ENCODE measurements at places on chromosomes 5 and 9.
A peak's percentile ranks its signal among the peaks of the same experiment; 100 is the strongest.

- DNase-seq = no peak
Measured at GRCh38 chr5:81288021-81288433, 13.4 kb upstream of the ZCCHC9 start.

- DNase-seq = no peak
Measured at GRCh38 chr5:14006823-14007520, 62.5 kb upstream of the DNAH5 start.

- no peak for DNase-seq
Measured at GRCh38 chr5:36147681-36148080, 4.0 kb downstream of the LMBRD2 start.

- no peak for DNase-seq
Measured at GRCh38 chr5:6510132-6510531, 61.5 kb downstream of the UBE2QL1 start.

GRCh38 chr5:127758766-127759283, 55.6 kb downstream of the CCDC192 start:
- peak; percentile 3 for DNase-seq

- no peak for DNase-seq
Measured at GRCh38 chr5:3660630-3661029, 65.0 kb downstream of the IRX1 start.

- peak; percentile 7 for DNase-seq
Measured at GRCh38 chr5:61184708-61185107, 22.4 kb upstream of the SMIM15 start.

GRCh38 chr5:179273073-179273435, 72.2 kb downstream of the ADAMTS2 start:
- DNase-seq = no peak

GRCh38 chr5:54570916-54571315, 53.4 kb downstream of the SNX18 start:
- DNase-seq = peak; percentile 27

- DNase-seq = no peak
Measured at GRCh38 chr9:129008986-129009583, 19.0 kb downstream of the SH3GLB2 start.

DNA sequence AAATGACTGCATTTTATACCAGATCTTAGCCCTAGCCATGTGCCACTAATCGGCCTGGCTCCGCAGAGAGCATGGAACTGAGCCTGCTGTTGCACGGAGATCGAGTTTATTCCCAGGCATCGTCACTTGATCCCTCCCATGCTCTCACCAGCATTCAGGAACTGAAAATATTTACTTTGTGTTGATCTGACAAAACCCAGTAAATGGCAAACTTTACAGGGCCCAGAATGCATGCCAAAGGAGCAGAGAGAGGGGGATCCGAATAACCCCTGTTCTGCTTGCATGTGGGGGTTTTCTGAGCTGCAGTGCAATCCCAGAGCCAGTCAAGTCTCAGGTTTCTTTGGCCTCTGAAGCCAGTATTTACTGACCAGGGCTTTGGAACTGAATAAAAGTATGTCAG, 87.3 kb downstream of the GAS1 start:
- no peak for DNase-seq

- peak; percentile 11 for DNase-seq
Measured at GRCh38 chr9:84945878-84946538, 276.5 kb downstream of the NTRK2 start.

- peak; percentile 14 for DNase-seq
Measured at GRCh38 chr5:108380531-108381349, 1.2 kb downstream of the FBXL17 start.

- DNase-seq = no peak
Measured at GRCh38 chr9:8160787-8161186, 361.2 kb upstream of the DMAC1 start.

GRCh38 chr5:154892369-154892771, 33.9 kb downstream of the CNOT8 start:
- DNase-seq = no peak

GRCh38 chr9:130150779-130151382, 21.3 kb upstream of the NCS1 start:
- no peak for DNase-seq

DNA sequence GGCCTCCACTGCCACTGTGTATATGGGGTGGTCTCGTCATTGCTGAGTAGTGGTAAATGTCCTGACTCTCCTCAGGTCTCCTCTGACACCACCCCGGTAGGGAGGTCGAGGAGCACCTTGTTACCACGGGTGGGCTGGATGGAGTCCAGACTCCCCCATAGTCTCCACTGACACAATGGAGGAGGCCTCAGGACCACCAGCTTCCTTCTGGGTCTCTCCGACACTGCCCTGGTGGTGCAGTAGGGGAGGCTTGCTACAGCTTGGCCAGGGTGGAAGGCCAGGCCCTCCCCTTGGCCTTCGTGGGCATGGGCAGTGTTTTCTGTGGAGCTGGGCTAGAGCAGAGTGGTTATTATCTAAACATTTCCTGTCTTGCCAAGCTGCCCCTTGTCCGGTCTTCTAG, 15.4 kb upstream of the SH3PXD2B start:
- DNase-seq = no peak

DNA sequence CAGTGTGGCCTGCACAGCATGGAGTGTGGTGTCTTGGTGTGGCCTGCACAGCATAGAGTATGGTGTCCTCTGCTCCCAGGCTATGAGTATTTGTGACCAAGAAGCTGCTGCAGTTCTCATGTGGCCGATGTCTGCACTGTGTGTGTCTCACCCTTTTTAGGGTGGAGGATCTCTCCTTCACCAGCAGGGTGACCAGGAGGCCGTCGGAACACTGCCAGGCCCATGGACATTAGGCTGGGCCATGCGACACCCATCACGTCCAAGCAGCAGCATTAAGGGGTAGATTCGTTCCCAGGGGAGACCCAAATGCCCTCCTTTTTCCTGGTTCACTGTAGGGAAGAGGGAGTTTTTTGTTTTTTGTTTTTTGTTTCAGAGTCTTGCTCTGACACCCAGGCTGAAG, 115.3 kb upstream of the SPIN1 start:
- no peak for DNase-seq

DNA sequence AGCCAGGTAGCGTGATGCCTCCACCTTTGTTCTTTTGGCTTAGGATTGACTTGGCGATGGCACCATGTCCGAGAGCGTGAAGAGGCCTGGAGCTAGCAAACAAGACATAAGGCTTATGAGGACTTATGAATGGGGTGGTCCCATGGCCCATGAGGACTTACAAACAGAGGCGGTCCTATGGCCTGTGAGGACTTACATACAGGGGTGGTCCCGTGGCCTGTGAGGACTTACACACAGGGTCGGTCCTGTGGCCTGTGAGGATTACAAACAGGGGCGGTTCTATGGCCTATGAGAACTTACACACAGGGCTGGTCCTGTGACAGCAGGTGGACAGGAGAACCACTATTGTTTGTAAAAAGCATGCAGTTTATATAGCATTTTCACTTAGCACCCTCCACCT, 21.3 kb upstream of the FOXD1 start:
- DNase-seq = no peak

All from AG08395 (cell line).